Thyroid gland (tissue), 4 donors: ENCODE measurements at places on chromosomes 4 and X.

DNA sequence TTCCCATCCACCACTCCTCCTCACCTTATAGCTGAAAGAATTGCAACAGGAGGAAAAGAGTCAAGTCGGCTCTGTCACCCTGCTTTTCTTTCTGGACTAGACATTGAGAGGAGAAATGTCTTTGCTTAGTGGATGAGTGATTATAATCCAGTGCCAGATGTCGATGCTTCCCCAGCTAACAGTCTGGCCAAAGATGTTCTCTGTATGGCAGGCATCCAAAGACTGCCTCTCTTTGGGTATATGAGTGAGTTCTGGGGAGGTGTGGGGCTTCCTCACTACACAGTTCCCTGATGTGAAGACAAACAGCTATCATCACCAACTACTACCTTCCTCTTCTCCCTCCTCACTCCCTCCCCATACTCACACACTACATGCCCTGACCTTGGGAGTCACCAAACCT is 90.9 kb downstream of the COMMD8 start:
- no peak for DNase-seq

GRCh38 chrX:118839334-118839958 is 15.8 kb downstream of the ZCCHC12 start:
- peak; percentile 81 for DNase-seq

- DNase-seq, result no peak
Observed at GRCh38 chr4:24550441-24551175, 33.7 kb downstream of the DHX15 start.

DNA sequence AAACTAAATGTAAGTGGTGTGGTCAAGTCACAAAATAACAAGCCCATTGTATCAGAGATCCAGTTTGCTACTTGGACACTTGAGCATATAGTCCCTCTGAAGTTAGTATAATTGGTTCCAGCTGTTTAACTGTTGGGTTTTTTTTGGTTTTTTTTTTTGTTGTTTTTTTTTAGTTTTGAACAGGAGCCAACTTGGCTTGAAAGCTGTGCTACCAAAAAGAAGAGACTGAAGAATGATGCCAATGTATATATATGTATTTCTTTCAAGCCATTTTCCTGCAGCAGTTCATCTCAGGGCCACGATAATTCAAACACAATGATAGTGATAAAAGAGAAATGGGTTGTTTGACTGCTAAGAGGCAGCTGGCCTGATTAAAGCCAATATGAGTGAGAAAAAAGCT is 138.3 kb downstream of the PCDH18 start:
- DNase-seq, result no peak

- no peak for DNase-seq
Observed at GRCh38 chr4:31107362-31107761, 387.2 kb downstream of the PCDH7 start.

DNA sequence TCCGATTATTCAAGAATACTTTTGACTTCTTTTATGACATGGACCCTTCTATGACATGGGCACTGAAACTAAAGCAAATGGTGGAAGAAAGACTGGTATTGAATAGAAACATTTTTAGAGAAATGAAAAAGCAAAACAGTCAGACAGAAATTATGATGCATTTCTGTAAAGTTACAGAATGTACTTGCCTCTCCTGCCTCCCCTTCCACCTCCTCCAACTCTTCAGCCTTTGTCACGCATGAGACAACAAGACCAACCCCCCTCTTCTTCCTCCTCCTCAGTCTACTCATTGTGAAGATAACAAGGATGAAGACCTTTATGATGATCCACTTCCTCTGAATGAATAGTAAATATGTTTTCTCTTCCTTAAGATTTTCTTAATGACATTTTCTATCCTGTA is 46.3 kb upstream of the HUWE1 start:
- no peak for DNase-seq

GRCh38 chrX:48720577-48721250 is 24.2 kb downstream of the SUV39H1 start:
- DNase-seq, result no peak

- no peak for DNase-seq
Observed at GRCh38 chrX:39899059-39899458, 198.7 kb downstream of the BCOR start.

DNA sequence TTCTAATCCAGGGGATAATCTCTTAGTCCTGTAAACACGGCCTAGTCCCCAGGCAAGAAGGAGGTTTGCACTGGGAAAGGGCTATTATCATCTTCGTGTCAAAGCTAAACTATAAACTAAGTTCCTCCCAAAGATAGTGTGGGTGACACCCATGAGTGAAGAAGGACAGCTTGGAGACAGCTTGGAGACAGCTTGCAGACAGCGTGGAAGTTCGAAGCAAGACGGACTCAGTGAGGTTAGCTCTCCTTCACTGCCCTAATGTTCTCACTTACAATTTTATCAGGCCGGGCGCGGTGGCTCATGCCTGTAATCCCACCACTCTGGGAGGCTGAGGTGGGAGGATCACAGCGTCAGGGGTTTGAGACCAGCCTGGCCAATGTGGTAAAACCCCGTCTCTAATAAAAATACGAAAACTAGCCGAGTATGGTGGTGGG is 19.2 kb upstream of the PLCXD1 start:
- DNase-seq, result no peak

- no peak for DNase-seq
Observed at GRCh38 chrX:79161655-79162054, 17.2 kb downstream of the GPR174 start.

- DNase-seq, result no peak
Observed at GRCh38 chr4:156497486-156497885, 474.1 kb downstream of the PDGFC start.

DNA sequence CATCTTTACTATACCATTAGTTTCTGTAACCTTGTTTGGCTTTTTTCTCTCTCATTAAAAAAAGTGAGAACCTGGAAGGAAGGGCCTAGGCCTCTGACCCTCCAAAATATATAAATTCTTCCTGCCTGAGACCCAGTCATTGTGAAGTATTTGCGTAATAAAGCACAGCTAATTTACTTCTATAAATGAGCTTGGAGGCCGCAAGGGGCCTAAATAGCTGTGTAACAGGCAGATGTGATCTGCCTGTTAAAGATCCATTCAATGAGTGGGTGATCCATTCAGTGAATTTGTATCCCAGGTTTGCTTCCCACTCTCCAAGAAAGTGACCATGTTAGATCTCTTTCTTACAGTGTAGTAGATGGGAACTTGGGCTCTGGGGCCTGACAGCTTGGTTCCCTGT is 595 bp upstream of the PYURF start:
- no peak for DNase-seq
